ENCODE measurements at places on chromosomes 13 and 19. TPM values are rescaled to one million over a fixed set of nuclear protein-coding genes. Genes with fewer than 3 reads are reported as not detected.

The GPR183 gene
- total RNA-seq = 1.2 TPM

DNA sequence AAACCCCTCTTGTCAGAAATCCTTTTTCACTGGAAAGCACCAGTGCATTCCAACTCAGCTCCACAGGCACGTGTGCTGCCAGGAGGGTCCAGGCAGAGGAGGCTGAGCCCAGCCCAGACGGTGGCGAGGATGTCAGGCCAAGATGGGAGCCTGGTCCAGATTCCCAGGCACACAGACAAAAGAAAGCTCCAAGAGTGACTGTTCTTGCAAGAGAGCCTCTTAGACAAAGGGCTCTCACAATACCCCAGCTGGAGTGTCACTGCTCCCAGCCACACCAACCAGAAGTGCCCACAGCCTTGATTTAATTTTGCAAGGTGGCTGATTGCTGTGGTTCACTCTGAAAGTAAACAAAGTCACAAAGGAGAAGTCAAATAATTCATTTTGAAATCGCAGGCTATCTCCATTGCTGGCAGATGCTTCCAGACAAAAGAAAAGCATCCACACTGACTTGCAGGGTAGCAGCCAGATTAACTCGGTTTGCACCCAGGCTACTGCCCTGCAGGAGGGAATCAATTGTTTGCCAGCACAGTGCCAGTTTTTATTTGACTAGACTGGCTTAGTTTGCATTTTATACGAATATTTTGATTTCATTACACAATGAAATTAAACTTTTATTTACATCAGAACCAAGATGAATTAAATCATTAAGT is 95.1 kb downstream of the RAB20 start:
- DNase-seq = no peak

GRCh38 chr13:74287724-74288169 is 153.5 kb upstream of the KLF12 start:
- no peak for DNase-seq

The CEBPA gene
- 0.13 TPM for total RNA-seq

GRCh38 chr13:20360041-20360491 is 127.9 kb upstream of the GJB6 start:
- DNase-seq = no peak

DNA sequence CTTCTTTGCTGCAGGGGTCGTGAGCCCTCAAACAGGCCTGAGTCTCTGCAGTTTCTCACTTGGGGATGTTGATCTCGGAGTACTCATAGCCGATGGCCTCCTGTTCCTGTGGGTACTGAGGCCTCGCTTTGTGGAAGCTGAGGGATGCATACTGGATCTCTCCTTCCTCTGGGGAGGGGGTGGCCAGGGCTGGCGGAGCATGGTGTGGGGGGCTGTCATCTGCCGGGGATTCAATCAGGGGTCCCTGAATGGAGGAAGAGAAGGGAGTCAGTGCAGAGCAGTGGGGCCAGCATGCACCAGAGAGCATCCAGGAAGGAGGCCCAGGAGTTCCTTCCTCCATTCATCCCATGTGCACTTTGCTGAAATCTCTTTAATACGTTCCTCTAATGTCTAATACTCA is 10.0 kb downstream of the SIGLEC12 start:
- no peak for DNase-seq

The ZNF491 gene
- 1.5 TPM for total RNA-seq

DNA sequence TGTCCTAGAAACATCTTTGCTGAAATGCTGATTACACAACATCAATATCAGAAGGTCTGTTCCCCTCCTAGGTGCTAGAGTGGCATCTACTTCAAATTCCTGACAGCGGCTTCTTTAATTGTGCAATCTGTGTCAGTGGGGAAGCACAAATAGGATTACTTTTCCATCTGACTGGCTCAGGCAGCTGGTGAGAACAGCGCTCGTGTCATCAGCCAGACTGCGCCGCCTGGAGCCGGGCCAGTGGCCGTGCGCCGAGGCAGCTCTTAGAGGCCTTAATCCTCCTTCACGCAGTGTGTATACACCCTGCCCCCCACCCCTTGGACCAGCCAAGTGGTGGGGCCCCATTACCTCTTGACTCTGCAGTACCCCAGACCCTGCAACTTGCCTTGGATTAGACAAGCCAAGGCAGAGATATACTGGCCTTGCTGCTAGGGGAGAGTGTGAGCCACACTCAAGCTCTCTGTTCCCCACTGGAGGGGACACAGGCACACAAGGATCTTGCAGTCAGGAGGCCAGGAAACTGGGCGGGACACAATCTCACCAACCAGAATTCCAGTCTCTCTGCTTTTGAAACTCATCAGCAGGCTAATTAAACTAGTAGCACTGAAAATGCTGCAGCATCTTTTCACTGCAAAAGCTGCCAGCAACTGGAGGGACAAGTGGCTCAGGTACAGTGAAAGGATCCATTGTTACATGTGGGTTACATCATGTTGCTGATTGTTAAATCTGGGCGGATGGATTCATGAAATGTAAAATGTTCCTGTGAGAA is 48.9 kb upstream of the EPHX3 start:
- DNase-seq = no peak

The GNA15 gene
- total RNA-seq = 0.13 TPM

DNA sequence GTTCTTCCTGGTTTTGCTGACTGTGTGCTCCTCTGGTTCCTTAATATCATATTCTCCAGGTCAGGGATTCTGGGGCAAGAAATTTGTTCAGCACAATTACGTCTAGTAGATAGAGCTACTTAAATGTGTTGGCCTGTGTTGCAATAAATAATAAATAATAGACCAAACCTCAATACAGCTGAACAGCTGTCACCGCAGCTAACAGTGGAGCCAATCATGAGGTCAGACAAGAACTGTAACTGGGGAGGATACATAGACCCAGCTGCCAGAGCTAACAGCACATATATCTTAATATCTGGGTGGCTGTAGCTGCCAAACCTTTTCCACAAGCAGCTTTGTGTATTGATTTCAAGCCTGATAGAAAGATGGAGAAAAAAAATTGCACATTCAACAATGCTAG is 1596.3 kb upstream of the PCDH20 start:
- no peak for DNase-seq

DNA sequence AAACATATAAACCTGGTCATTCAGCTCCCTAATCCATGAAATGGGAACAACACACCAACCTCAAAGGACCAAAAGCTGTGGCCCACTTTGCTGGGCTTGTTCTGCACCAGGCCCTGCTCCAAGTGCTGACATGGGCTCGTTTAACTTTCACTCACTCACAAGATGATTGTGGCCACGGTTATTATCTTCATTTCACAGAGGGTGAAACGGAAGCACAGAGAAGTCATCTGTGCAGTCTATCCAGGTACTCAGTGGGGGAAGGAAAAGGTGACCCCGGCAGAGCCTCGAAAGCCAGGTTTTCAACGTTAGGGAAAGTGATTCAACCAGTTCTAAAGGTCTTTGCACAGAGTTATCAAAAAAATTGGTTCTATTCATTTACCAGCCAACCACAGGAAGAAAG is 68.0 kb downstream of the CRYL1 start:
- no peak for DNase-seq

GRCh38 chr13:39451860-39452301 is 151.1 kb downstream of the LHFPL6 start:
- peak; percentile 81 for DNase-seq

The C1QTNF9B gene
- not detected for total RNA-seq

- peak; percentile 51 for DNase-seq
Observed at GRCh38 chr13:21012841-21013681, 48.3 kb downstream of the LATS2 start.

DNA sequence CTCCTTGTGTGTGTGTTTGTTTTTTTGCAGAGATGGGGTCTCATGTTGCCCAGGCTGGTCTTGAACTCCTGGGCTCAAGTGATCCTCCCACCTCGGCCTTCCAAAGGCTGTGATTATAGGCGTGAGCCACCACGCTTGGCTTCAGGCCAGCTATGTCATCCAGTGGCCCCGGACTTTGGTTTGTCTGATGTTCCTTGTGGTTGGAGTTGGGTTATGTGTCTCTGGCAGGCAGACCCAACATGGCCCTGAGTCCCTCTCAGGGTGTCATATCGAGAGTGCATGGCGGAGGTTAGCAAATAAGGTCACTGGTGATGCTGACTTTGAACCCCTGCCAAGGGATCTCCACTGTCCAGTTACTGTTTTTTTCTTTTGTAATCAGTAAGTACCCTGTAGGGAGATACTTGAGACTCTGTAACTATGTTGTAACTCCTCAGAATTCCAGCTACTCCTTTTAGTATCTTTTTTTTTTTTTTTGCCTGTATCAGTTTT is 37.3 kb downstream of the SMARCA4 start:
- DNase-seq = no peak

The CBY2 gene
- total RNA-seq = not detected

The ZNF284 gene
- total RNA-seq = 2.4 TPM

DNA sequence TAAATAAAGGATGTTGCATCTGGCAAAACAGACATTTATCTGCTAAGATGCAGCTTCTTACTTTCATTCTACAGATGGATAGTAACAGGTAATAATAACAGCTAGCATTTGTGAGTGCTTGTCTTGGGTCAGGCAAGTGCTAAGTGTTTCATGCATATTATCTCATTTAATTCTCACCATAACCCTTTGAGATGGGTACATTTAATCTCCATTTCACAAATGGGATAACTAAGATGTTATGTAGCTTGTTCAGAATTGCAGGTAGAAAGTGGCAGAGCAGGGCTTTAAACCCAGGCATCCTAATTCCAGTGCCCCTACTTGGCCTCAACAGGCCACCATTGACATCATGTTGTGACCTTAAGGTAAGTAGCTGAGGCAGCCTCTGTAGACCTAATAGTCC is 69.8 kb downstream of the LMO7 start:
- DNase-seq = no peak

DNA sequence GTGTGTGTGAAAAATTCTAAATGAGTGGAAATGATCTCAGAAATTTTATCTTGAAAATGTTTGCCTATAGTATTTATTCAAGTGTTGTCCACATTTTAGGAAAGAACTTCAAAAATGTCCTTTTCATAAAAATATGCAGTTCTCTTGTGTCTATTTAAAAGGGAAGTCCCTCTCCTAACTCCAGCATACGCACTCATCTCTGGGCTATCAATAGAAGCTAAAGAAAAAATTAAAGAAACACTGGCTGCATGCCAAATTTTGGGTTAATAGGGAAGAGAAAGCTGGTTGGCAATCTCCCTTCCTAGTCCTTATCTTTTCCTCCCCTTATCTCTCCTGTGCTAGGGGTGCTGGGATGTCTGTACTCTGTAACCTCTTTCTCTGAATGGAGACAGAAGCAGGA is 313.3 kb downstream of the ENOX1 start:
- no peak for DNase-seq

GRCh38 chr19:33713194-33713593 is 83.5 kb upstream of the KCTD15 start:
- DNase-seq = no peak

GRCh38 chr13:93794197-93794885 is 567.7 kb downstream of the GPC6 start:
- DNase-seq = no peak

- no peak for DNase-seq
Observed at GRCh38 chr13:99040536-99041131, 62.8 kb upstream of the DOCK9 start.
